ENCODE measurements at places on chromosomes 6 and 20.
A peak's percentile ranks its signal among the peaks of the same experiment; 100 is the strongest.

- no peak for DNase-seq
Observed at GRCh38 chr6:55670850-55671413, 91.9 kb upstream of the HMGCLL1 start.

- no peak for DNase-seq
Observed at GRCh38 chr6:136079701-136080565, 170.2 kb downstream of the MTFR2 start.

- DNase-seq, result no peak
Observed at GRCh38 chr6:162681447-162681846, 46.1 kb downstream of the PRKN start.

- no peak for DNase-seq
Observed at GRCh38 chr6:139146317-139146726, 11.4 kb downstream of the HECA start.

GRCh38 chr20:31770243-31770642 is 31.2 kb downstream of the TPX2 start:
- DNase-seq, result no peak

DNA sequence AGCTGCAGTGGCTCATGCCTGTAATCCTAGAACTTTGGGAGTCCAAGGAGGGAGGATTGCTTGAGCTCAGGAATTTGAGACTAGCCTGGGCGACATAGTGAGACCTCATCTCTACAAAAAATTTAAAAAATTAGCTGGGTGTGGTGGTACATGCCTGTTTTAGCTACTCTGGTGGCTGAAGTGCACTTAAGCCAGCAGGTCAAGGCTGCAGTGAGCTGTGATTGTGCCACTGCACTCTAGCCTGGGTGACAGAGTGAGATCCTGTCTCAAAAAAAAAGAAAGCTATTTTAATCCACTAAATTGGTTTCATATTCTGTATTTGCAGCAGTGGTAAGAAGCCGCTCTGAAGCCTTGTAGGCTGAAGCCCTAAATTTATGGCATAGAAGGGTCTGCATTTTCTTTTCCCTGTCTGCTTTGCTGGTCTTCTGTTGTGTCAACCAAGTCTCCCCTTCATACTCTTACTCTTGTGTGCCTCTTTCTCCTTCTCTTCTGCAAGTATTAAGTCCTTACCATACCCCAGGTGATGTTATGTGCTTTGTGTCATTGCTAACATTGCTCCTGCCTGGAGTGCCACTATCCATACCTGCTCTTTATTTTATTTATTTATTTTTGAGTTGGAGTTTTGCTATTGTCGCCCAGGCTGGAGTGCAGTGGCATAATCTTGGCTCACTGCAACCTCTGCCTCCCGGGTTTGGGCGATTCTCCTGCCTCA is 70.9 kb downstream of the MYO6 start:
- DNase-seq, result no peak

- no peak for DNase-seq
Observed at GRCh38 chr6:119960456-119960855, 610.9 kb upstream of the MAN1A1 start.

DNA sequence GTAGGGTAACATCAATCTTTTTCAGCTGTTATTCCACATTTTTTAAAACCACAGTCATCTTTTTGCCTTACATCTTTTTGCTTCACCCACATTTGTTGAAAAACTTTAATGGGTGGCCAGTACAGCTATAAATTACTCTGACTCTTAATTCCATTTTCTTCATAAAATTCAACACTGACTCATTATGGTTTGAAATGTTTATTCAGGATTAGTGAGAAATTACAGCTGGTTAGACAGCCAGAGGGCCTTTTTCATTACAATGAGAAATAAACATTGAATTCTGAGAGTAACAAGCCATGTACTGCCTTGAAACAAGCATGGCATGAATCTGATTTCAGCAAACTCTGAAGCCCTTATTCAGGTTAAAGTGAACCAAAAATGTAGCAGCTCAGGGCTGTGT is 19.5 kb downstream of the NDUFAF4 start:
- no peak for DNase-seq

DNA sequence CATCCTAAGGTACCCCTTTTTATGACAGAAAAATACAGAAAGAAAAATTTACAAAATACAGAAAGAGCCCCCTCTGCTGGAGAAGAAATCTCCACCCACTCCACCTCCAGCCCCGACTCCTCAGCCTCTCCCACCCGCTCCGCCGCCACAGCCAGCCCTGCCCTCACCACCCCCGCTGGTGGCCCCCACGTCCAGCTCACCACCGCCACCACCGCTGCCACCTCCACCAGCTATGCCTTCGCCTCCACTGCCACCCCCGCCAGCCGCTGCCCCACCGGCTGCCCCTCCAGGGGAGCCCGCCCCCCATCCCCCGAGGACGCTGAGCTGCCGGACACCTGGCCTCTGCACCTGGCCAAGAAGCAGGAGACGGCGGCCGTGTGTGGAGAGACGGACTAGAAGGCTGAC is 17.7 kb downstream of the WFDC2 start:
- DNase-seq, result no peak

GRCh38 chr20:62496568-62497218 is 20.9 kb upstream of the GATA5 start:
- DNase-seq, result peak; percentile 30

DNA sequence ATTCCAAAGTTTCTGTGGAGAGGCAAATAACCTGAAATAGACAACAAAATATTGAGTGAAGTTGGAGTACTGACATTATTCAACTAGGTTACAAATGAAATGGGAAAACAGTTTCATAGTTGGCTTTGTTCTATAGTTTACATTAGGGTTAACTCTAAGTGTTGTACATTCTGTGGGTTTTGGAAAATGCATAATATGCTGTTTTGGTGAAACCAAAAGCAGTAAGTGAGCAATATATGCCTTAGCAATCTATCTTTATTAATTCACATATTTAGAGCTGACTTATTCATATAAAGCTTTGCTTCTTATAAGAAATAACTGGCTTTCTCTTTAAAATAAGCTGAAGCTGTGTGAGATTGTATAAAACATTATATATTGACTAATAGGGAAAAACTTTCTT is 157.5 kb upstream of the AHI1 start:
- no peak for DNase-seq

GRCh38 chr6:55941702-55942101 is 66.3 kb upstream of the BMP5 start:
- DNase-seq, result no peak

- no peak for DNase-seq
Observed at GRCh38 chr6:138309695-138310094, 68.0 kb upstream of the SMIM28 start.

GRCh38 chr6:149031201-149031858 is 284.5 kb downstream of the UST start:
- DNase-seq, result no peak

- DNase-seq, result no peak
Observed at GRCh38 chr6:131643855-131644460, 6.9 kb downstream of the ENPP3 start.

DNA sequence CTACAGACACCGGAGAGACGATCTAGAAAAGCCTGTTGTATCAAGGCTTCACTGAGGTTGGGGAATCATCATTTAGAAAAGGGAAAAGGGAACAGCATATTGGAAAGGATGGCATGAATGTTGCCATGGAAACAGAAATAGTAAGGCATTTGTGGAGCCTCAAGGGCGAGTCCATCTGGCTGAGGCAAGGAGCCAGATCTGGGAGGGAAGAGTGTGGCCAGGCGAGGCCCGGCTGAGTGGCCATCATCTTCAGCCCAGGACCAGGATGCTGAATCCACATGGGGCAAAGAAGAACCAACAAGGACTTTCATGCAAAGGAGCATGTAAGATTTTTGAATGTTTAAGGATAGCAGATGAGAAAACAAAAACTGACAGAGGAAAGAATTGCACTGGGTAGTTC is 85.8 kb downstream of the MAP3K5 start:
- DNase-seq, result no peak

- DNase-seq, result no peak
Observed at GRCh38 chr6:100160930-100161329, 166.9 kb upstream of the MCHR2 start.

DNA sequence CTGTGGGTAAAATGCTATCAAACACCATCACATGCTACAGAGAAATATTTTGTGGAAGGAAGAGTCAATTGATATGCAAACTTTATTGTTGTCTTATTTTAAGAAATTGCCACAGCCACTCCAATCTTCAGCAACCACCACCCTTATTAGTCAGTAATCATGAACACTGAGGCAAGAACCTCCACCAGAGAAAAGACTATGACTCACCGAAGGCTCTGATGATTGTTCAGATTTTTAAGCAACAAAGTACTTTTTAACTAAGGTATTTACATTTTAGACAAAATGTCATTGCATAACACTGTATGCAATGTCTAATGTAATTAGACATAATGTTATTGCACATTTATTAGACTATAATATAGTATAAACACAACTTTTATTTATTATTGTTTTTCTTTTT is 26.2 kb upstream of the MMP24 start:
- no peak for DNase-seq

- no peak for DNase-seq
Observed at GRCh38 chr6:154614101-154614500, 103.6 kb upstream of the CNKSR3 start.

GRCh38 chr20:62651285-62652021 is 9.2 kb downstream of the SLCO4A1 start:
- DNase-seq, result peak; percentile 61

DNA sequence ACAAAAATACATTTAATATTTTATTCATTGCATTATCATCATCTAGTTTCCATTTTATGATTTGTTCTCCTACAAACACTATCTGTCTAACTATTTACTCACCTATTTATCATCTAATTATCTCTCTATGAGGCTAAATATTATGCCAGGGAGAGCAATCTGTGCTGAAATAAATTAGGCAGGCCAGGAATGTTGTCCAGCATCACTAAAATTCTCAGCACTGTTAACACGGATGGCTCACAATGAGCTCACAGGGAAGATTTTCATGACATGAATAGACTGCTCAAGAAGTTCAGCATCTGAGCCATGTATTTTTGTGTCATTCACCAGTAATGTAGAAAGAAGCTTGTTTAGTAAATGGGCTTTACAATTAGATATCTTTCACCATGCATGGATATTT is 1277.2 kb downstream of the GRIK2 start:
- no peak for DNase-seq

- no peak for DNase-seq
Observed at GRCh38 chr6:98678481-98678880, 155.9 kb upstream of the POU3F2 start.

- DNase-seq, result no peak
Observed at GRCh38 chr20:40610730-40611129, 78.3 kb downstream of the MAFB start.

GRCh38 chr6:138727182-138727581 is 46.4 kb upstream of the CCDC28A start:
- no peak for DNase-seq

- no peak for DNase-seq
Observed at GRCh38 chr6:111468329-111469012, 14.5 kb downstream of the REV3L start.

GRCh38 chr6:87747646-87748045 is 45.6 kb upstream of the AKIRIN2 start:
- DNase-seq, result no peak

DNA sequence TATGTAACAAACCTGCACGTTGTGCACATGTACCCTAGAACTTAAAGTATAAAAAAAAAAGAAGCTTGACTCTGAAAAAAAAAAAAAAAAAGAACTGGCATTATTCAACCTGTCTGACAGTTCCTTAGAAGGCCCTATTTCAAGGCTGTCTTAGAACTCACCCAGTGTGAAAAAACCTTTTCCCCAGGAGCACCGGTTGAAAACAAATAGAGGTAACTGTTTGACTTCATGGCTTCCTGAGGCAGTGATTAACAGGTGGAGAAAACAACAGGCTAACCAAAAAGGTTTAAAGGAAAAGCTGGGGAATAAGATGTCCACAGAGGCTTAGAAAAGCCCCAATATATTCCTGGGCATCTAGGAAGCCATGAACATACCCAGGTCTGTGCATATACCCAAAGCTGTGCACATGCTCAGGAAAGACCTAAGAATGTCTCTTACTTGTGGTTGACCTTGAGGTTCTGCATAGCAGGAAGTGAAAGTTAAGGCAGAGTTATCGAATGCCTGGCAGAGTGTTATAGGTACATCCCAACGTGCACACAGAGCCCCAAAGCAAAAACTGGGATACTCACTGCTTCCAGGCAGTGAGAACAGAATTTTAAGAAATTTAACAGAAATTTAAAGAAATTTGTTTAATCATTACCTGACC is 7.0 kb downstream of the UQCC1 start:
- DNase-seq, result no peak

DNA sequence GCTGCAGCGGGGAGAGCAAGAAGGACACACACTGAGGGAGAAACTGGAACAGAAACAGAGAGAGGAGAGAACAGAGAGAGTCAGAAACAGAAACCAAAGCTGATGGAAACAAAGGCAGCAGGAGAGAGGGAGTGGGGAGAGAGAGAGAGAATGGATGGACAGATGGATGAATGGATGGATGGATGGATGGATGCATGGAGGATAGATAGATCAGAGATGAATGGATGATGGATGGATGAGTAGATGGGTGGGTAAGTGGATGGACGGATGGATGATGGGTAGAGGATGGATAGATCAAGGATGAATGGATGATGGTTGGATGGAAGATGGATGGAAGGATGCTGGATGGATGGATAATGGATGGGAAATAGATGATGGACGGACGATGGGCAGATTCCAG is 35.0 kb upstream of the PHACTR3 start:
- no peak for DNase-seq

DNA sequence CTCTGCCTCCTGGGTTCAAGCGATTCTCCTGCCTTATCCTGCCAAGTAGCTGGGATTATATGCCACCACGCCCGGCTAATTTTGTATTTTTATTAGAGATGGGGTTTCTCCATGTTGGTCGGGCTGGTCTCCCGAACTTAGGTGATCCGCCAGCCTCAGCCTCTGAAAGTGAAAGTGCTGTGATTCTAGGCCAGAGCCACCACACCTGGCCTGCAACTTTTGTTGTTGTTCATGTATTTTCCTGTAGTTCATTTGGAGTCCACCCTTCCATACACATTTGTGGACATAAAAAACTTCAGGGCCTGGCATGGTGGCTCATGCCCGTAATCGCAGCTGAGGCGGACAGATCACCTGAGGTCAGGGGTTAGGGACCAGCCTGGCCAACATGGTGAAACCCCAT is 14.5 kb downstream of the HSPA1B start:
- no peak for DNase-seq

GRCh38 chr6:108937170-108937569 is 88.9 kb downstream of the ARMC2 start:
- no peak for DNase-seq

DNA sequence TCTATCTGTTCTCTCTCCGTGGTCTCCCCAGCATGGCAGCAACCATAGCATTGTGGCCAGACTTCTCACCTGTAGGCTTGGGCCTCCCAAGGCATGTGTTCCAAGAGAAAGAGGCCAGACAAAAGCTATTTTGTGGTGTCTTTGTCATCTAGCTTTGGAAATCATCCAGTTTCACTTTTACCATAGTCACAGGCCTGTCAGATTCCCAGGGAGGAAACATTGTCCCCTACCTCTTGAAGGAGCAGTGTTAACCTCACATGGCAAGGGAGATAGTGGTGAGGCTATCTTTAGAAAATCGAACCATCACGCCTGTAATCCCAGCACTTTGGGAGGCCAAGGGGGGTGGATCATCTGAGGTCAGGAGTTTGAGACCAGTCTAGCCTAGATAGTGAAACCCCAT is 42.3 kb upstream of the RALGAPA2 start:
- DNase-seq, result no peak

Measured in NCI-H1694 (cell line).